Pulmonary artery endothelial cell (primary cell): ENCODE measurements at places on chromosomes 7 and 10.

GRCh38 chr7:1964913-1965578 lies 267.7 kb downstream of the MAD1L1 start:
- no peak for DNase-seq

DNA sequence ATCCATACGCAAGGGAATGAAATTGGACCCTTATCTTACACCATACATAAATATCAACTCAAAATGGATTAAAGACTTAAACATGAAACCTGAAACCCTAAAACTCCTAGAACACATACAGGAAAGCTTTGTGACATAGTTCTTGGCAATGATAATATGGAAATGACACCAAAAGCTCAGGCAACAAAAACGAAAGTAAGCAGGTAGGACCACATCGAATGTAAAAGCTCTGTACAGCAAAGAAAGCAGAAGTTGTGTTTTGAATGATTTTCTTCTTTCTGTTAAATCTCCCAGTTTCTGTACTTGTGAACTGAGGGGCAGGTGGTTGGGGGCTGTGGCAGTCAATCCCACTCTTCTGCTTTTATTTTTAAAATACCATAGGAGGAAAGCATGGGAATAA lies 368.4 kb upstream of the PODXL start:
- DNase-seq: no peak

GRCh38 chr7:29607259-29607658 lies 43.6 kb downstream of the PRR15 start:
- DNase-seq: no peak

DNA sequence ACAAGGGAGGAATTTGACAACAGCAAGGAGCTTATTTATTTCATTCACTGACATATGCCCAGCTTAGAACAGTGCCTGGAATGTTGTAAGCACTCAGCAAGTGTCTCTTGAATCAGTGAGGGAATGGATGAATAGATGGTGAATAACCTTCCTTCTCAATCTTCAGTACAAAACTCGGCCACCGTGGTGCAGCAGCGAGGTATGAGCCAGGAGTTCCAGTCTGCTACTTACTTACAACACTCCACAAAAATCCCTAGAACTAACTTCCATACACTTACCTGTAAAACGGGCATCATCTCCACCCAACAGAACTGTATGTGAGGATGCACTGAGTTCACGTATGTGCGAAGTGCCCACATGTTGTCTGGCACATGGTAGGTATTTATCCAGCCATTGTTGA lies 237.4 kb downstream of the WDR11 start:
- no peak for DNase-seq

- no peak for DNase-seq
Observed at GRCh38 chr10:74206746-74207145, 55.7 kb downstream of the ADK start.

GRCh38 chr7:73308074-73308664 lies 457 bp downstream of the NSUN5 start:
- DNase-seq: no peak

GRCh38 chr7:121385800-121386179 lies 10.3 kb downstream of the FAM3C start:
- DNase-seq: peak; percentile 19

GRCh38 chr7:41855798-41856197 lies 152.9 kb upstream of the INHBA start:
- DNase-seq: no peak

GRCh38 chr7:18703685-18704084 lies 208.1 kb downstream of the HDAC9 start:
- no peak for DNase-seq

DNA sequence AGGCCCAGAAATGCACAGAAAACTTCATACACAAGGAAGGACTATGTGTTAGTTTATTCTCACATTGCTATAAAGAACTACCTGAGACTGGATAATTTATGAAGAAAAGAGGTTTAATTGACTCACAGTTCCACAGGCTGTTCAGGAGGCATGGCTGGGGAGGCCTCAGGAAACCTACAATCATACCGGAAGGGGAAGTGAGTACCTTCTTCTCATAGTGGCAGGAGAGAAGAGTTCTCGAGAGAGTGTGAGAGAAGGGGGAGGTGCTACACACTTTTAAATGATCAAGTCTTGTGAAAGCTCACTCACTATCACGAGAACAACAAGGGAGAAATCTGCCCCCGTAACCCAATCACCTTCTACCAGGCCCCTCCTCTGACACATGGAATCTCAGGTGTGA lies 16.8 kb upstream of the RAMP3 start:
- no peak for DNase-seq

DNA sequence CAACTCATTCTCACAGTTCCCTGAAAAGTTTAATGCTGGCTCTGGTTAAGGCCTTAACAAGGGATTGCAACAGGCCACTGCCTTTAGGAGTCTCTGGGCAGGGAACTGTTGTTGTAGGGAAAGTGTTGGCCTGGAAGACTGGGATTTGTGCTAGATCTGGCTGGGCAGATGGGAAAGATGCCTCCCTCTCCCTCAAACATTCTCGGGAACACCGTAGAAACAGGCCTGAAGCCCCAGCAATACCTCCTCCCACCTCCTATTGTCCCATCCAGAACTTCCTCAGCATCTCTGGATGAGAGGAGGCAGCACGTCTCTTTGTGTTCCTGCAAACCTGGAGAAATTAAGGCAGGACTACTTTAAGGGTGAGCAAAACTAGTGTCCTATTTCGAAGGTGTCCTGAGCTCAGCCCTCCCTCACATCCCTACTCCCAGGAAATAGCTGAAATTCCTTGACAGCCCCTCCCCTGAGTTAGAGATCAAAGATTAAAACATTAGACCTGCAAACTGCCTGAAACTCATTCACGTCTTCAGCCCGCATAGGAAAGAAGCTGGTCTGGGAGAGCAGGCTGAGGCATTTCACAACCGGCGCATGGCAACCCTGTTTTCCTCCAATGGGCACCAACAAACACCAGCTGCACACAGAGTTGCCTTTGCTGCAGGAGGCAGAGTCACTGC lies 10.9 kb upstream of the MAP3K8 start:
- DNase-seq: no peak

DNA sequence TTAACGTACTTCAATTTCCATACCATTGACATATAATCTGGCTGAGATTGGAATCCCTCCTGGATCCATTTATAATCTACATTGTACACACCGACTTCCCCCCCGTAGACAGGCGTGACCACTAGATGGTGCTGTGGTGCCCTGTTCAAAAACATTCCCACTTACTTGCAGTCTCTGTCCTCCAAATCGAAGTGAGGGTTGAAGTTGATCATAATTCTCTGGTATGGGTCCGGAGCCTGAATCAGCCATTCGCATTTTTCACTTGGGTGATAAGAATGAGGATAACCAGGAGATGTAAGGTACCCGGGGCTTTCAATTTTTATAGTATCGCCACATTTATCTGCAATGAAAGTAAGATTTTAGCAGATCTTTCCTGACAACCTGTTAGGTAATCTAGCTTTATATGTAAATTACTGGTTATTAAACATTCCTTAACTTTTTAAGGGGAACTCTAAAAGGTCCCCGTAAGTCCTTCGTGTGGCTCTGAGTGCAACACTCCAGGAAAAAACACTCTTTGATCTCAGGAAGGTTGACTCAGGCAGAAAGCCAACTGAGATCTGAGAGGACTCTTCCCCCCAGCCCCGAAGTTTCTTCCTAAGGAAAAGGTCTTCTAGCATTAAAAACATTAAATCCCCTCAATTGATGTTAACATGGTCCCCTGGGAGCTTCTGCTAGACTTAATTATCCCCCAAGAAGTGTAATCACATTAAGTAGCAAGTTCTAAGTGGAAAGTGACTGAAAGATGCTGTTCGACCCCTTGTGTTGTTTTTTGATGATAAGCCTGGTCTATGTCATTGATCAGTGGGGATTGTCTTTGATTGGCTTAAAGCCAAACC lies 3.7 kb downstream of the NRP1 start:
- DNase-seq: peak; percentile 65

DNA sequence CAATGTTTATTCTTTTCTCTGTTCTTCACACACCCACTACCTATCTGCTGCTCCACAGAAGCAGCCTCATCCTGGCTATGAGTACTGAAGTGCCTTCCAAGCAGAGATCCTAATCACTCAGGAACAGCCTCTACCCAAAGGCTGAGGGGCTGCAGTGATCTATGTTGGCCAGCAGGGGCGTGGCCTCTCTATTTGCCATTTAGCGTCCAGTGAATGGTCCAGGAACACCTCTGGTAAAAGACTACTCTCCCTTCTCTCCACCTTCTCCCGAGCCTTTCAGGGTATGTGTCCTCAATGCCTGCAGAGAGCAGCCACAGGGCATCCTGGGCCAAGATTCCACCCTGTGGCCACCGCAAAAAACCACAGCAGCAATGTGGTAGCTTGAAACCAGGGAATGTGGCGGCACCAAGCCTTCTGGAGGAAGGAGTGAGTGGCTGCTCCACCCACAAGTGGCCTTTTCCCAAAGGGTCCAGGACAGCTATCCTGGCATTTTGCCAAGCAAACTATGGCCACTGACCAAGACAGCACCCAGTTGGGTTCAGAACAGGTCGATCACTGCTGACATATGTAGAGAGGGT lies 70.9 kb downstream of the SYPL1 start:
- DNase-seq: no peak

- no peak for DNase-seq
Observed at GRCh38 chr10:77669892-77670291, 32.3 kb upstream of the KCNMA1 start.

GRCh38 chr10:133308421-133309099 lies at the start of the genes TUBGCP2 and ZNF511:
TUBGCP2 (minus strand) TSS chr10:133308872; CDS start chr10:133302941, 5,931 bp downstream.
ZNF511 (plus strand) TSS chr10:133308914; CDS start chr10:133308944, 30 bp downstream.
- no peak for DNase-seq

DNA sequence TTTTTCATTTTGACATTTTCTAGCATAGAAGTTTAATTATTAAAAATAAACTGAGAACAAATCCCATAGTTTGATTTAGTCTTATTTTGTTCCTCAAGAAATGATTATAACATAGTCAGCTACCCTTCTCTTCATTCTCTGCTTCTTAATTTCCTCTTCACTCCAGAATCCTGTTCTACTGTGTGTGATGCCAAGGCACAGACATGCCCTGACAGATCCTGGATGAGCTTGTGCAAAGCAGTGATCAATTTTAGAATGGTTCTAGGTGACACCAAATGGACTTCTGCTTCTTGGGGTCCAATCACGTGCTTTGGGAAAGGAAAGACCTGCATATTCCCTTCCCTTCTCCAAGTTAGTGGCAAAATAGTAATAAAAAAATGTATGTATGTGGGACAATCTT lies 665.6 kb downstream of the MAGI2 start:
- DNase-seq: no peak

DNA sequence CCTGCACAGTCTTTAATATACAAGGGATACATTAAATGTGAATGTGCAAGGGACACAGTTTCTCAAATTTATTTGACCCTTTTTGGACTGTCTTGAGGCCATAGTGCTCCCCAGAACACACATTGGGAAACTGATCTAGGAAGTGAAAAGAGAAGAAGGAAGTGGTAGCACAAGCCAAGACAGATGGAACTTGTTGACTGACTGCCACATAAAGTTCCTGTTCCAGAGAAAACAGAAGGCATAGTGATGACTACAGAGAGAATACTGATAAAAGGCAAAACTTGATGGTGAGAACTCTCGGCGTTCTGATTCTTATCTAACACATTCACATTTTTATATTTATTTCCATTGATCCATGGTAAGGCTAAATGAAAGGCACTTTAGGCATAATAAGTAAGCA lies 1216.4 kb downstream of the CNTNAP2 start:
- DNase-seq: no peak

DNA sequence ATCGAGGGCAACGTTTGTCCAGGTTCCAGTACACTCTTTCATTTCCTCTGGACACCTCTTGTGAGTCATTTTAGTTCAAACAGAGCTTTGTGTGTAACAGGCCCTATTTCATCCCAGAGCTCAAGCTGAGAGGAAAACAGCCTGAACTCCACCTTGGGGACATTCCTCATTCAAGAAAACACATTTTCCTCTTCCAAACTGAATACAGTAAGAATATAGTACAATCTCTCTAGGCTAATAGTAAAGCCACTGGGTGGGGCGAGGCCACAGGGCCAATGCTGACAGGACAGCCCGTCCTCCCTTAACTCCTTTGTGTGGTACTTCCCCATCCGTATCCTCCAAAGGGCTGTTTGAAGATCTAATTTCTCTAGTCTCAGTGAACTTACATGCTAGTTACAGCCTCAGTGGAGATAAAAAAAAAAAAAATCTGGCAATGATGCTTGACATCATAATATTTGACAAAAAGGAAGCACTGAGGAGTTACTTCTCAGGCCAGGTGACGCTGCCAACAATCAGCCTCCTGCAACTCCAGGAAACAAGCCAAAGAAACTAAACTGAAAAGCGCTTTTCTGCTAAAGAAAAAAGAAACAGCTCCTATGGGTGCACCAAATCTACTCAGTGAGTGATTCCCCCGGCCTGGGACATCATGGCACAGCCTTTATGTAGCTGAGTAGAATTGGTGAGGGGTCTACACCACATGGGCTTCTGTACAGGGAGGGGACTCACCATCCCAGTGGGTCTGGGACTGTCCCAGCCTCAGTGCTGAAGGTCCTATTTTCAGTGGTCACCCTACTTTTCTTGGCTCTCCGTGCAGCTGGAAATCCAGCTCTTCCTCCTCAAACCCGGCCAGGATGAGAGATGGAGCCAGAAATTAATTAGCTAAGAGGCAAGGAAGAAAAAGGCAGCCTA lies 238.2 kb upstream of the NEBL start:
- no peak for DNase-seq

- DNase-seq: no peak
Observed at GRCh38 chr7:104137511-104137910, 70.3 kb downstream of the ORC5 start.

- DNase-seq: no peak
Observed at GRCh38 chr7:105130048-105130447, 116.0 kb downstream of the KMT2E start.

GRCh38 chr10:110827875-110828274 lies 43.9 kb upstream of the PDCD4 start:
- no peak for DNase-seq

DNA sequence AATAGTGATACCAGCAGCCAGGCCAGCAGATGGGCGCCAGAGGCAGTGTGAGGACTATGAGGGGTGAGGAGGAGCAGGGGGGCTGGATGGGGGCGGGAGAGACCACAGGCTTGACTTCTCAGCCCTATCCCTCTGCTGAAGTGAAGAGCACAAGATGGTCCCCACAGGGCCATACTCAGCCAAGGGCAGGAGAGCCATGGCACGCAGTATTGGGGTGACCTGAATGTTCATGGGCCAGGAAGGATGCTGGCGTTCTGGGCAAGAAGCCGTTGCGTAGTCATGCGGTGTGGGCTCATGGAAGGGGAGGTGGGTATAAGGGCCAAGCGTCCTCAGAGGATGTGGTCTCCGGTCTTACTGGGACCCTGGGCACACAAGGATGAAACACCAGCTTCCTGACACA lies 146.3 kb downstream of the PRKAG2 start:
- DNase-seq: no peak

DNA sequence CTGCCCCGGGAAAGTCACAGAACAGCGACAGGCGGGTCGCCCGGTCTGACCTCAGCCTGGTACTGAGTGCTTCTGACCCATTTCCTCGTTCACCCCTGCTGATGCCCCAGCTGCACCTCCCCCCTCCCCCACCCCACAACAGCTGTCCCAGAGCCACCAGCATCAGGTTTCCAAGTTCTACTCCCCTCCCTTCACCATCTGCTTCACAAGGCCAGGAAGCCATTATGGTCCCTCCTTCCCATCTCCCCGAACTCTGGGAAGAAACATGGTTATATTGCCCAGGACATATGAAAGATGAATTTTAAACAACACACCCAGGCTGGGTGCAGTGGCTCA lies 301.9 kb upstream of the GALNT17 start:
- no peak for DNase-seq
